Stimulated activated naive CD4-positive, alpha-beta T cell (primary cell): ENCODE measurements at places on chromosomes 11 and 22.

- DNase-seq, result peak; percentile 7
Measured at GRCh38 chr11:67572747-67573419, 10.7 kb upstream of the GSTP1 start.

- no peak for DNase-seq
Measured at GRCh38 chr11:102794382-102794781, 3.6 kb downstream of the MMP1 start.

- DNase-seq, result no peak
Measured at GRCh38 chr11:108672113-108672512, 7.2 kb downstream of the DDX10 start.

DNA sequence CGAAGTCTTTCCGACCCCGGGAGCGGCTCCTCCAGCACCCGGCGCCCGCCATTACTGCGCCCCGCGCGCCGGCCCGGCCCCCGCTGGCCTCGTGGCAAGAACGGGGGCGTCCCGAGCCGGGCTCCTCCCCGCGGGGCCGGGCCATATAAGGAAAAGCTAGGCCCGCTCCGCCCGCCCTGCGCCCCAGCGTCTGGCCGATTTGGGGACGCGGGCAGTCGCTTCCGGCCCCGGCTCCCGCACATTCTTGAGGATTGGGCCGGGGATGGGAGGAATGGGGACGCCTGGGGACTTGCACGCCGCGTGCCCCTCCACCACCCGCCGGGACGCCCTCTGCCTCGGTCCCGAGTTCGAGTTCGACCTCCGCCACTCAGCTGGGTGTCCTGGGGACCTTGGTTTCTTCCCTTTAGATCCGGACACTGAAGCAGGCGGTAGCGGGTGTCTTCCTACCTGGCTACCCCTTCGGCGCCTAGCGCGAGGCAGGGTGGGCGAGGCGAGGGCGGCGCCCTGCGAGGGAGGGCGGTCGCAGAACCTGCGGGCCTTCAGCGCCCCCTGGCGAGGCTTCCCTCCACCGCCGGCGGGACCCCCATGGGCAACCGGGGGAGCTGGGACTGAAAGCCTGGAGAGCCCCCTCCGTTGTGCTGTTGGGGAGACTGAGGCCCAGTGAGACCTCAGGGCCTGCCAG lies 3.8 kb downstream of the SMTN start:
- DNase-seq, result peak; percentile 84

- DNase-seq, result no peak
Measured at GRCh38 chr11:46309814-46310259, 32.4 kb downstream of the CREB3L1 start.

- DNase-seq, result no peak
Measured at GRCh38 chr11:26963764-26964163, 30.1 kb upstream of the FIBIN start.

DNA sequence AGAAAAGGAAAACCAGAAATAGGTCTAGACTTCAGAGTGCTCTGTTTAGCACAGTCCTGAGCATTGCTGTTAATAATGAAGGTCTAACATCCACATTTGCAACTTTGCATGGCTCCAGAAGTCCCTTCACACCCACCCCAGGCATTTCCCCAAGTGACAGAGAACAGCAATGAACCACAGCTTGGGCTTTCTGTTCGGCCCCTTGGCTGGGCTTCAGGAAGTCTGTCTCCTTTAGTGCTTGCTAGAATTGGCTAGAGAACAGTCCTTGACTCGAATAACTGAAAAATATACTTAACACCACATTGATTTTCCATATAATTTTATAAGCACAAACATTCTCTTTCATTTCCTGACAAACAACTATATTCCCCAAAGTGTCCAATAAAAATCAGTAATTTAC lies 29.3 kb upstream of the TENM4 start:
- no peak for DNase-seq

DNA sequence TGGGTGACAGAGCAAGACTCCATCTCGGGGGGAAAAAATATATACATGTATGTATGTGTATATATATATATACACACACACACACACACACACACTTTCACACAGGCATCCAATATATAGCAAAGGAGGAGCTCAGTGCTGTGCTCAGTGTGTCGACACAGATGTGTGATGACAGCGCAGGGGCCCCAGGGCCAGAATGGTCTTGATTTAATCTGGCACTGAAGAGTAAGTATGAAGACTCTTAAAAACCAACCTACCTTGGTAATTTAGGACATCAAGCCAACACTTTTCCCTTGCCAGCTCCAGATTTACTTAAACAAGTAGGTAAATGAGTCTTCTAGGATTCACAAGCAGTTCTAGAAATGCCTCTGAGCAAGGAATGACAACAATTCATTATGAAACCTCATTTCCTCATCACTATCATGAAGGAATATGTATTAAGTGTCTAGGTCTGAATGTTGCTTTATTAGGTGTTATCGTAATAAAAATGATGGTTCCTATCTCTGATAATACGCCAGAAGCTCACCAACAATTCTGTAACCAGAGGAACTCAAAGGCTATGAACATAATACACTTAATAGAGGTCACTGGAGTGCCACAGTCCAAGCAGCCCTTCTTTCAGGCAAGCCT lies 71.5 kb downstream of the SGSM3 start:
- no peak for DNase-seq

GRCh38 chr11:35531246-35531645 lies 5.8 kb upstream of the PAMR1 start:
- no peak for DNase-seq
